Kidney capillary endothelial cell (primary cell): ENCODE measurements at places on chromosomes 2 and 18.
A peak's percentile ranks its signal among the peaks of the same experiment; 100 is the strongest.

- DNase-seq: peak; percentile 54
Observed at GRCh38 chr2:223735659-223736244, 101.6 kb downstream of the AP1S3 start.

DNA sequence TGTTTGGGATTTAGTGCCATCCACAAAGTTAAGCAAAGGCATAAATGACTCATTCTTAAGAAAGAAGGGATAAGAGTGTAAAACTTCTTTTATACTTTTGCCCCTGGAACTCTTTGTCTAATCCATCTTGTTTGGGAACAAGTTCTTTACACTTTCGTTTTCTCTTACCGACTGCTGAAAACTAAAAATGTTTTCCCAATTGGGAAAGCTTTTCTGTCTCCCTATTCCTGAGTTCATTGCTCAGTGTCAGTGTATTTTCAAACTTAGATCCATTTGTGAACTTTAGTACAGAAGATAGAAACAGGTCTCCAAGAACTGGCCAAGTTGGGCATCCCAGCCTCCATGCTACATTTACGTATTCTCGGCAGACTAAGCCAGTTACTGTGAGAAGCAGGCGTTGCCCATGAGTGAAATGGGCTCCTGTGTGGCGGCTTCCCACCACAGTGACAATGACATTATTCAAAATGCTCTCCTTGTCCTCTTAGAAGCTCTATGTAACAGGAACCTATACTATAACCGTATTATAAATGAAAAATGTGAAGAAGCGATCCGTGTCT is 51.7 kb downstream of the TGOLN2 start:
- DNase-seq: no peak

- no peak for DNase-seq
Observed at GRCh38 chr18:68739462-68739861, 24.6 kb upstream of the TMX3 start.

- peak; percentile 89 for DNase-seq
Observed at GRCh38 chr2:54572636-54573536, 116.8 kb downstream of the SPTBN1 start.

- peak; percentile 94 for DNase-seq
Observed at GRCh38 chr2:119366649-119367471, at the start of the genes C2orf76 and DBI. Gene C2orf76 (minus strand): TSS chr2:119366834. CDS start chr2:119339959, 26,875 bp downstream. Gene DBI (plus strand): TSS chr2:119366977. CDS start chr2:119367052, 75 bp downstream.

DNA sequence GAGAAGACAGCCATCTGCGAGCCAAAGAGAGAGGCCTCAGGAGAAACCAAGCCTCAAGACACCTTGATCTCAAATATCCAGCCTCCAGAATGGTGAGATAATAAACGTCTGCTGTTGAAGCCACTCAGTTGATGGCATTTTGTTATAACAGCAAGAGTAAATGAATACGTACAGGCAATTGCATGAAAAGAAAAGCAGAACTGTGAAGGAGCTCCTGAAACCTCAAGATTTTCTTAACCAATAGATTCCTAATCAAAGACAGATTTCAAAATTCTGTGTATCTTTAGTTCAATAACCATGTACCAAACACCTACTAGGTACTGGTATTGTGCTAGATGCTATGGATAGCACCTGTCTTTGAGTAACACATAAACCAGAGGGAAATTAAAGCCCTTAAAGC is 139.5 kb downstream of the PIEZO2 start:
- no peak for DNase-seq

GRCh38 chr2:171991027-171991426 is 8.7 kb upstream of the METAP1D start:
- DNase-seq: no peak

DNA sequence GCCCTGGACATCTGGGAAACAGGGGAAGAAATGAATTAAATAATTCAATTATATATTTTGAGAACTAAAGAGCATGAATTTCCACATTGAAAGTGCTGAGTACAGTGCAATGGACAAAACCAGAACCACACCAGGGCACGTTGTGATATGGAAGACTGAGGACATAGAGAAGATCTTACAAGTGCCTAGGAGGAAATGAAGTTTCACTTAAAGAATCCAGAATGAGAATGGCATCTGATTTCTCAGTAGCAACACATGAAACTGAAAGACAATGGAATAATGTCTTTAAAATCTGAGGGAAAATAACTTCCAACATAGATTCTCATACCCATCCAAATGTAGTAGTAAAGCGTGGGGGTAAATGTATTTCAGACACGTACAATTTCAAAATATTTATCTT is 20.3 kb upstream of the AAK1 start:
- DNase-seq: no peak

GRCh38 chr2:95500854-95501253 is 16.3 kb upstream of the TRIM43B start:
- DNase-seq: no peak

- DNase-seq: no peak
Observed at GRCh38 chr2:128490321-128490720, 171.7 kb upstream of the HS6ST1 start.
